ENCODE measurements at places on chromosomes 11 and 22.
A peak's percentile ranks its signal among the peaks of the same experiment; 100 is the strongest.

DNA sequence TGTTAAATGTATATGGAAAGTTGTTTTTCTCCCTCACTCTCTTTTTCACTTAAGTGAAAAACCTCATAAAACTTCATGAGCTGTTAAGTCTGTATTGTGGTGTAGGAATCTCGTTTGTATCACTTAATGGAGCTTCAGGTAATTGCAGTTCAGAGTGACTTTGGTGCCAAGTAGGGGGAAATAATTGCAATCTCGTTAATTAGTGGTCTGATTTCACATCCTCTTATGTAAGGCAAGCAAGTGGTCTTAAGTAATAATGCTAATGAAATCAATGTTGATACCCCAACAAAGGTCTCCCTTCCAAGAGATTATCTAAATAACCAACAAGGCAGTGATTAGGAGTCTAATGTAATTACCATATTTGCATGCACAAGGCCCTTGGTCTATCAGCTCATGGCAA, 174.2 kb upstream of the SORL1-AS1 start:
- no peak for DNase-seq

GRCh38 chr11:84522331-84522730, 1104.8 kb downstream of the DLG2 start:
- DNase-seq, result no peak

DNA sequence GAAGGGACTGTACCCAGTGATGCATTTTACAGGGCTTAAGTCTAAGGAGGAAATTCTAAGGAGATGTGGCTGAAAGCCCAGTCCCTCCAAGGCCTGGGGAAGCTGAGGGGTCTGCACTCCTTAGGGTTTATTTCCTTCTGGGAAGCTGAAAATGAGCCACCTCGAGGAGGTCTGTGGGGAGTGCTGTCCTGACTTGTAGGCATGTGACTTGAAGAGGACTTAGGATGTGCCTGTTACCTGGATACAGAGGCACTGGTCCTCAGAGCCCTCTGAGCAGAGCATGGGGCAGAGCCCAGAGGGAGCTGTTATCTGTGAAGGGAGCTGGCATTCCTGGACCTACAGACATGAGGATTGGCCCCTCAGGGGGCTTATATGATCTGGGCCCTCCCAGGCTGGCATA, 77.1 kb downstream of the TP53I11 start:
- no peak for DNase-seq

DNA sequence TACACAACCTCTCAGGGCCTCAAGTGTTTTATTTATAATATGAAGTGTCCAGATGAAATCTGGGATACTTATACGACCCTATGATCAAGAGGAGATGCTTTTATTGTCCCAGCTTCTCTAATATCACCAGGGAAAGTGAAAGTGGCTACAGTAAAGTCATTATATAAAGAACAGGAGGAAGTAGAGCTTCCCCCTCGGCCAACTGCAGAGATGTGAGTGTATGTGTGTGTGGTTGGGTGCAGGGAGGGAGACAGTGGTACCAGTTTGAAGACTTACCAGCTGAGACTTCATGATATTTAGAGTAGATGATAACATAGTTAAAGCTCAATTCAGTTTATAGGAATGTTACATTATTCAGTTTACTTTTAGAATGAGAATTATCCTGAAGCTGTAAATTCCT, 373.6 kb upstream of the DDI1 start:
- no peak for DNase-seq

- no peak for DNase-seq
Measured at GRCh38 chr11:112398798-112399478, 138.3 kb upstream of the PLET1 start.

- DNase-seq, result no peak
Measured at GRCh38 chr11:111438168-111438567, 59.1 kb upstream of the POU2AF1 start.

- no peak for DNase-seq
Measured at GRCh38 chr11:130528298-130529261, 80.1 kb downstream of the ADAMTS15 start.

DNA sequence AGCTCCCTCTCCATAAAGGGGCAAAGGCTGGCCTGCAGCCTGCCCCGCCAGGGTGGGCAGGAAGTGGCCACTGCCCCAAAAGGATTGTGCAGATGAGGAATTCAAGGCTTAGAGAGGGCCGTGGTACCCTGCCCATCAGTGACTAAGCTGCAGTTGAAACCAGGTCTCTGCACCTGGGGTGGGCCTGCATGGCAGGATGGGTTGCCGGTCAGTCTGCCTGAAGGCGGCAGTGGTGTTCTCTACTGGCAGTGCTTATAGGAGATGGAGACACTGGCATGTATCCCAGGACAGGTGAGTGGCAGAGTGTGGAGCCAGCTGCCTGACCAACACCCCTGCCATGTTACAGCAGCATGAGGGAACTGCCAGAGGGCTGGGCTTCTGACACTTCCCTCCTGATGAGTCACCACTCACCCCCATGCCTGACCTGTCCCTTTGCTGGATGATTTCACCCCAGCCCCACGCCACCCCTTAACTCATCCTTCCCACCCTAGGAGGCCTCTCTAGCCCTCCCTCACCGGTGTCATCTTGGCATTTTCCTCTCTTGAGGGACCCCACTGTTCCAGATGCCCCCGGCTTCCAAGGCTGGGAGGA, 70.2 kb upstream of the LMO1 start:
- DNase-seq, result no peak

- no peak for DNase-seq
Measured at GRCh38 chr22:43476341-43476740, 64.5 kb downstream of the MPPED1 start.

DNA sequence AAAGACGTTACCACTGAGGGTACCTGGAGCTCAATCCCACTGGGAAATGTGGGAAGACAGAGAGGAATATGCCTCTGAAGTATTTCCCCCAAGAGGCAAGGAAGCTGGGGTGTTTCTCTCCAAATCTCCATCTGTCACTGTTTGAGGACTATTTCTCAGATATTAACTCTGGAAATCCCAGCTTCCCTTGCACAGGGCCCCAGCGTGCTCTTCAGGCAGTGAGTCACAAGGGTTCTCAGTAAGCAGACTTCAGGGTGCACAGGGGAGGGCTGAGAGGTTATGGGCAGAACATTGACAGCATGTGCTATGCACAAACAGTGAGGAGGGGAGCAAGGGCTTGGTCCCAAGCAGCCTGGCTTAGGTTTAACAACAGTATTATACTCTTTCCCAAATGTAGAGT, 60.9 kb upstream of the EED start:
- no peak for DNase-seq

DNA sequence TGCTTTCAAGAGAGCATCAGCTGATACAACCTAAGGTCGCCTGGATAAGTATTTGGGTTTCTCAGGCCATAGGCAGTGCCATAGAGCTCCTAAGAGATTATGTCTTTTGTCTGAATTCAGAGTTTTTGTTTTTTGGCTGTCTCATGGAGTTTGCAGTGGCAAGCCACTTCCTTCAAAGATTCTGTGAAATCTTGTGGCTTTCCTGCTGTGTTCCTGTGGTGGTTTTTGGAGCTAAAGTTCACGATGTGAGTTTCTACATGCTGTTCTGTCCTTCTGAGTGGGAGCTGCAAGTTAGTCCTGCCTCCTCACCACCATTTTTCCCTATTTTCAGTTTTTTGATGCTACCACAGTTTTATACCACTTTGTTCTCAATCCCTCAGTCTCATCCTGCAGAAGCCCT, 111.4 kb downstream of the COMMD9 start:
- no peak for DNase-seq

DNA sequence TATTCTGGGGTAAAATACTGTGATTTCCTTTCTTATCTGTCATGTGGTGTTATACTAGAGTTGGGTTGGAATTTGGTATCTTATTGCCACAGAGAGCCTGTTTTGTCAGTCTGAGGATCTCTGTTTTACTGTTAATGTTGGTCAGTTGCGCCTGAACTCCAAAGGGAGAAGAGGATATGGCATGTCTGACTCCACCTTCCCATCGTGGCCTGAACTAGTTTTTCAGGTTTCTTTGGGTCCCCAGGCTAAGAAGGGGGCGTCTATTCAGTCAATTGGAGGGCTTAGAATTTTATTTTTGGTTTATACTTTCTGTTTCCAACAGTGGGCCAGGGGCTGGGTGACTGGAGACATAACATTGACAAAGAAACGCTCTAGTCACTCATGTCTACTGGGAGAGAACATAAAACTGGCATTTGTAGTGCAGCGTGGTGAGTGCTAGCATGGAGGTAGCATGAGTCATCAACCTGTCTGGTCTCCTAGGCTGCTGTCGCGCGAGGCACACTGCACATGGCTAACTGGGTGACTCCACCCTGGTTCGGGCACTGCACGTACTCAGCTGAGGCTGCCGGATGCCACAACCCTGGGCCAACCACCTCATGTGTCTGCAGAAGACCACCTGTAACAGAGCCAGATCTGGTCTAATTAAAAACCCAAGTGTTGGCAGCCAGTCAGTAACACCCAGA, 120.1 kb upstream of the OR9Q1 start:
- no peak for DNase-seq

DNA sequence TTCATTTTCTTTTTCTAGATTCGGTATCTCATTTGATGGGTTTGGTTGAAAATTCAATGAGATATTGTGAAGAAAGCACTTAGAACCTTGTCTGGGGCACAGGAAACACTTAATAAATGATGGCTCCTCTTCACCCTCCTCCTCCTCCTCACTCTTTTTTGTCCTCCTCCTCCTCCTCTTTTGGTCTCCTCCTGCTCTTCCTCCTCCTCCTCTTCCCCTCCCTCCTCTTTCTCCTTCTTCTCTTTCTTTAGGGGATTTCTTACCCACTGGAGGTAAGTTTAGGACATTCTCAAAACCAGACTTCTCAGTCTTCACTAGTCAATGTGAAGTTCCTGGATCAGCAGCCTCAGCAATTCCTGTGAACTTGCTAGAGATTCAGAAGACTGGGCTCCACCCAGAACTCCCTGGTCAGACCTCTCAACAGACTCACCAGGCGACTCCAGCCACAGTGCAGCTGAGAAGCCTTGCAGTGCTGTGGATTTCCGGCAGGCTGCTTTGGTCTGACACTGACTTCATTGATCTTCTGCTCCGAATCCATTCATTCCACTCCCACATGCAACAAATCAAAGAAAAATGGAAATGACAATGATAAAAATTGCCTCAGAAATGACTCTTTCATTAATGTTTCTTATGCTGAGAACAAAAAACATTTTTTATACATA, 368.6 kb upstream of the B3GAT1 start:
- no peak for DNase-seq

DNA sequence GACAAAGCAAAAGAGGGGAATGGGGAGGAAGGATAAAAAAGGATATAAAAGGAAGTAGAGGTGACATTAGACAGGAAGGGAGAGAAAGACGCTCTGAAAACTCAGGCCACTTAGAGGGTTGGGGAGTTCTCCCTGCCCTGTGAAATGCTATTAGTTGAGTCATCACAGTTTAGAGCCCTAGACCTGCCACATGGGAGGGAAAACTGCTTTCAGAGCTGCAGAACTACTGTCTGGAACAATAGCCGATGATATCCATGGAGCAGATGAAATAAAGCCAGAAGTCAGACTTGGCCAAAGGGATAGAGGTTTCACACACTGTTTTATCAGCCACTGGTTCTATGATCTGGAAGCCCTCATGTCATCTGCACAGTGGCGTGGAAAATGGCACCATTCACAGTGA, 157.9 kb downstream of the NCAM1 start:
- DNase-seq, result no peak

DNA sequence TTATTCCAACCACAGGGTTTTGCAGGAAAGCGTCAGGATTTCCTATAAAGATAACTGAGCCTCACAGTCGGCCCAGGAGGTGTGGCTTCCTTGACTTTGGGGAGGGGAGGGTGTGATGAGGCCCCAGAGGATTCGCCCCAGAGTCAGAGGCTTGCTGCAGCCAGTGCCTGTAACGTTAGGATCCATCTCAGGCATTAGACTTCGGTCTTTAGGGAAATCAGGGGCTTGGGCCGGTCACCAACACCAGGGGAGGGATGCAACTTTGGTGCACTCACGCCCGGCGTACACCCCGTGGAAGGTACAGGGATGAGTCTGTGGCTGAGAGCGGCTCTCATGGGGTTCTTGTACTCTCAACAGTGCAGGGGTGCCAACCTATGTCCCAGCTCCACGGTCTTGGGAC, 5.7 kb upstream of the ANO1 start:
- DNase-seq, result no peak

- DNase-seq, result no peak
Measured at GRCh38 chr11:126797457-126798169, 203.0 kb downstream of the KIRREL3 start.

DNA sequence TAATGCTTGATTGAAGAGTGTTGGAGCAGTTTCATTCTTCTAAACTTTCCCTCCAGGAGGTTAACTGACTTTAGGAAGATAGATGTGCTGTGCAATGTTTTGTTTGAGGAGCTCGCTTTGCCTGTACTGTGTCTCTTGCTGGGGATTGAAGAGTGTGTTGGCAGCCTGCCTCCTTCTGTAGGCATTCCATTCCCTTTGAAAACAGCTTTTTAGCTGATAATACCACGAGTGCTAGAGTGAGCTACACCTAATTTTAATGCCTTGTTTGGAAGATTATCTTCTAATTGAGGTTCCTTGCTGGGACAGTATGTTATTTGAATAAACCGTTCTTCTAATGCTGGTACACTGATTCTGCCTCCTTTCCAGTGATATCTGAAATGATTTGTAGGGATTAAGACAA, 7.2 kb downstream of the DDX10 start:
- no peak for DNase-seq

- peak; percentile 28 for DNase-seq
Measured at GRCh38 chr22:39543095-39543494, 10.5 kb upstream of the RPS19BP1 start.

- DNase-seq, result no peak
Measured at GRCh38 chr11:62358273-62358672, 21.0 kb downstream of the ASRGL1 start.

DNA sequence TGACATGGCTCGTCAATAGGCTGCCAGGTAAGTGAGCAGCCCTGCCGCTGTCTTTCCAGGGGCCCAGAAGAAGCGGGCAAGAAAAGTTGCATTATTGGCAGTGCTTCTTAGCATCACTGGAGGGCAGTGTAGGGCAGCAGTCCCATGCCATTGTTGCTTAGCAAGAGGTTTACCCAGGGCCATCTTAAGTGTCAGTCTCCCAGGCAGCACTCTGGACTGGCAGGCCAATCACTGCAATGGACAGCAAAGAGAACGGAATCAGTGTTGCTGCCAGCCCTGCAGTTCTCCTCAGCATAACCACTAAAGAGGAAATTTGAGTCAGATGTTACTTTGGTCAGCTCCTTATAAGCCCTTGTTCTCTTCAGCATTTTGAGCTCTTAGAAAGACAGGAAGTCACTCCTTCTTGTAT, 13.4 kb upstream of the GRK2 start:
- DNase-seq, result peak; percentile 31

DNA sequence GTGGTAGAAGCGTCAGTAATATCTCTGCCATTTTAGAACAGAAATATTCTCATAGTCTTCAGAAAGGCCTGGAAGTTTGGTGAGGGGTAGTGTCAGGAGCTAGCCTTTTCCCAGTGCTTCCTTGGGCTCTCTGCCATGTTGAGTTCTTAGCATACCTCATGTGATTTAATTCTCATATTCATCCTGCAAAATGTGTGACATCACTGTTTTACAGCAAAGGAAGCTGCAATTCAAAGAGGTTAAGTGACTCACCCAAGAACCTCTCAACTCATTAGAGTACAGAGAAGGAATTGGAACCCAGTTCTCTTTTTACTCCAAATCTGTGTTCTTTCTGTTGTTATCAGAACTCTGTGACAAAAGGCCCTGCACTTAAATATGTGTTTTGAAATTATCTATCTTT, 72.1 kb downstream of the RNF169 start:
- DNase-seq, result no peak

- no peak for DNase-seq
Measured at GRCh38 chr11:63643205-63643604, 28.0 kb downstream of the ATL3 start.
